Fibroblast of mammary gland (primary cell): ENCODE measurements at places on chromosomes 6 and 20.

- no peak for DNase-seq
Observed at GRCh38 chr6:9292975-9293374, 857.6 kb upstream of the SLC35B3 start.

DNA sequence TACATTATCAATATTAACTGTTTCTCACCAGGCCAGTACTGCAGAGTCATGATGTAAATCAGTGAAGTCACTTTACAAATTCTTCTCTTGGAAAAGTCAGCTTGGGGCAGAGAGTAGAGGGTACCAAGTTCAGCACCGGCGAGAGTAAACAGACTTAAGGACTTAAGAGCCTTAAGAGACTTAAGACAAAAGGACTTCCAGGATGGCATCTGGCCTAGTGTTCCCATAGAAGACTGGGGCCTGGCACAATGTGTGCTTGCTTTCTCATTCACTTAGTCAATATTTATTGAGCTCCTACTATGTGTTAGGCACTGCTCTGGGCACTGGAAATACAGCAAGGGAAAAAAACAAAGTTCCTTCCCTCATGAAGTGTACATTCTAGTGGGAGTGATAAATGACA lies 1.4 kb upstream of the SNPH start:
- DNase-seq: no peak

DNA sequence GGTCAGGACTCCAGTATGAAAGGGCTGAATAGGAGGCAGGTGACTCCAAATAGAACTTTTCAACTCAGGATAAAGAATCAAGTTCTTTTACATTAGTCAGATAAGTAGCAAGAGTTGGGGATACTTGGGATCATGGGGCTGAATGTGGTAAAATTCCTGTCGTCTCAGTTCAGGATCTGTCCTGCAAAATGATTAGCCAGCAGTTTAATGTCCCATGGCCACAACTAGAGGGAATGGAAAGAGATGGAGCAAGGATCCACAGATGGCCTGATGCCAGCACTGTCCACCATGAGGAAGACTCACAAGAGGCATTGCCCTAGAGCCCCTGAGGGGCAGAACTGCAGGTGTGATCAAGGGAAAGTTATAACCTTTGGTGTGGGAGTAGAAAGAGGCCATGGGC lies 2.1 kb downstream of the DEFB121 start:
- DNase-seq: no peak

DNA sequence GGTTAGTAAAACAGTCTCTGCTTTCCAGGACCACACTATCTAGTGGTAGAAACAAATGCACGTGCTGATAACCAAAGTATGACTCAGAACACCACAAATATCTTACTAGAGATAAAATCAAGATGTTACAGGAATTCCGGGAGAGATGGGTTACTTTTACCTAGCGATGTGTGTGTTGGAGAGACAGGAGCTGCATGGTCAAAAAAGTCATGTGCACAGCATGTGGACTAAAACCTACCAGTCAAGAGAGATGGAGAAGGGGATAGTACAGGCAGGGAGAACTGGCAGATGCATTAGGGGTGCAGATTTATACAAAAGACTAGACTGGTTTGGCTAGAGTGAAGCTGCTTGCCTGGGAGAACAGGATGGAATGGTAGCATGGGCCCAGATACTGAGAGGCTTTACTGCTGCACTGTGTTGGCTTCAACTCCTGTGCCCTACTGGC lies 75.3 kb upstream of the MRAP2 start:
- peak; percentile 6 for DNase-seq

DNA sequence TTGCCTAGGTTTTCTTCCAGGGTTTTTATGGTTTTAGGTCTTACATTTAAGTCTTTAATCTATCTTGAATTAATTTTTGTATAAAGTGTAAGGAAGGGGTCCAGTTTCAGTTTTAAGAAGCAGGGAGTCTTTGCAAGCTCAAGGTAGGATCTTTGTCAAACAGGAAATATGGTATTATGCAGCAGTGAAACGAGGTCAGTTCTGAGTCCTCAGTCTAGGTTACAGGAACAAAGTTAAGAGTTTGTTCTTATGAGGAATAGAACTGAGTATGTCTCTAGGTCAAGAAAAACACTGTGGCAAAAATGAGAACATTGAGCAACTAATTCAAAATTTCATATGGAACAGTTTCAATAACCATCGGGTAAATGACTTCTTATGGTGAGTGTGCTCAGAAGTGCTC lies 63.6 kb downstream of the GCLC start:
- no peak for DNase-seq

DNA sequence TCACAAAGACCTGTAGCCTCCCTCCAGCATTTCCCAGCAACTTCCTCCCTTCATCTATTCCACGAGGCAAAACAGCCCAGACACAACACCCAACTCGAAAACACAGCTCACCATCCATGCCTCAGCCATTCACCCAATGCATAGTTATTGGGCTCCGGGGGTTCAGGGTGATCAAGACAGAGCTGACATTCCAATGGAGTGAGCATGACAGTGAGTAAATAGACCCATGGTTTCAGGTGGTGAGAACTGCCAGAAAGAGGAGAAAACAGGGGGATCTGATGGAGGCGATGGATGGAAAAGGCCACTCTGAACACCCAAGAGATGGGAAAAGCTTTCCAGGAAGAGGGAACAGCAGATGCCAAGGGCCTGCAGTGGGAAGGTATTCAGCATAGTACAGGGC lies 5.9 kb downstream of the CASS4 start:
- DNase-seq: peak; percentile 38

GRCh38 chr6:37648465-37649330 lies 49.0 kb downstream of the MDGA1 start:
- DNase-seq: no peak

DNA sequence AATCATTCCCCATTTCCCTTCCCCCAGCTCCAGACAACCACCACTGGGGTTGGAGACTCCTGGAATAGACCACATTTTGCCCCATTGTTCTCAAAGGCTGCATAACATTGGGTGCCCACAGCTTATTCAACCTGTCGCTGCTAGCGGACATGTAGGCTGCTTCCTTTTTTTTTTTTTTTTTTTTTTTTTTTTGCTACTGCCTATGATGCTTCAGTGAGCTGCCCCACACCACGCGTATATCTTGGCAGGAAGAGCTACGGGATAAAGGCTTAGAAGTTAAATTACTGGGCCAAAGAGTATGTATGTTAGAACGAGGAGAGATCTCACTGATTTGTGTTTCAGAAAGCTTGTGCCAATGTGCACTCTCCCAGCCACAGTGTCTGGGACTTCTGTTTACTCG lies 7.0 kb downstream of the LBP start:
- peak; percentile 43 for DNase-seq

DNA sequence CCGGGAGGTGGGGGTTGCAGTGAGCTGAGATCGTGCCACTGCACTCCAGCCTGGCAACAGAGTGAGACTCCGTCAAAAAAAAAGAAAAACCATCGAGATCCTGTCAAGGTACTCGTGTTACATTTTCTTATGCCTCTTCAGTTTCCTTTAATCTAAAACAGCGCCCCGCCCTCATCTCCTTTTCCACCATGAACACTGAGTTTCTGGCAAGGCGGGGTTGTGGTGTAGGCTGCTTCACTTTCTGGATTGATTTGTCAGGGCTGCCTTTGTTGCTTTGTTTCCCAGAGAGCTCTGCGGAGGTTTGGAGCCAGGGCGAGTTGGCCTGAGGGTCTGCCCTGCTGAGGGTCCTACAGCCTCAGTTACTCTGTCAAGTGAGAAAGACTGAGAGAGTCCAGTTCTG lies 8.9 kb downstream of the ITPR3 start:
- no peak for DNase-seq

DNA sequence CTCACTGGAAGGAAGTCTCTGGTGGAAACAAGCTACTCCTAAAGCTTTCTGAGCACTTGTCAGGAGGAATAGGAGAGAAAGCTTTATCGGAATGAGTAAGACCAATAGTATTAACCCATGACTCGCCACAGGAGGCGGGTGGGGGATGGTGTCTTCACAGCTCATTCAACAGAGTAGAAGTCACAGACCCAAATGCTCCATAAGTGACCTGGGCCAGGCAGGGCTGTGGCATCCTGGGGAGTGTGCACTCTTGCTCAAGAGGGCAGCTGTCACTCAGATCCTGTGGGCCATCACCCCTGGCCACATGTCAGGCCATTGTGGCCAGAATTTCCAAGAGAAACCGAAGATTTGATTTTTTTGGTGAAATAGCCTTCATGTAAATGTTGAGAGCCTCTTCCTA lies 116.0 kb downstream of the SYCP2 start:
- DNase-seq: no peak

DNA sequence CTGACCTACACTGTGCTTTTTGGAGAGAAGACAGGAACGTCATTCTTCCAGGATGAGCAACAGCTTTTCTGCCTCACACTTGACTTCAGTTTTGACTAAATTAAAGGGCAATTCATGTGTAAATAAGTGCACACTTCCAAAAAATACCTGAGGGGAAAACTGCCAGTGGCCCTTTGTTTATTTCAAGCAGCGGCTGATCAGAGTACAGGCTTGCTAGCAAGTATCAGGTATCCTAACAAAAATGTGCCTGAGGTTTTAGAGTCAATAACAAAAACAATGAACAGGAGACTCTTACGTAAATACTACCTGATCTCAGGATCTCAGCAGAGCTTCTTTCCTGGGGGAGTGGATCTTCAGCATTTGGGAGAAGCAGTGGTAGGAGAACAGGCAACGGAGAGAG lies 12.4 kb downstream of the LY86 start:
- DNase-seq: no peak

- no peak for DNase-seq
Observed at GRCh38 chr6:158492881-158493280, 67.0 kb upstream of the TMEM181 start.

GRCh38 chr6:152122434-152122833 lies 315.0 kb downstream of the ESR1 start:
- DNase-seq: no peak

- no peak for DNase-seq
Observed at GRCh38 chr20:43894491-43894890, 20.2 kb upstream of the TOX2 start.

DNA sequence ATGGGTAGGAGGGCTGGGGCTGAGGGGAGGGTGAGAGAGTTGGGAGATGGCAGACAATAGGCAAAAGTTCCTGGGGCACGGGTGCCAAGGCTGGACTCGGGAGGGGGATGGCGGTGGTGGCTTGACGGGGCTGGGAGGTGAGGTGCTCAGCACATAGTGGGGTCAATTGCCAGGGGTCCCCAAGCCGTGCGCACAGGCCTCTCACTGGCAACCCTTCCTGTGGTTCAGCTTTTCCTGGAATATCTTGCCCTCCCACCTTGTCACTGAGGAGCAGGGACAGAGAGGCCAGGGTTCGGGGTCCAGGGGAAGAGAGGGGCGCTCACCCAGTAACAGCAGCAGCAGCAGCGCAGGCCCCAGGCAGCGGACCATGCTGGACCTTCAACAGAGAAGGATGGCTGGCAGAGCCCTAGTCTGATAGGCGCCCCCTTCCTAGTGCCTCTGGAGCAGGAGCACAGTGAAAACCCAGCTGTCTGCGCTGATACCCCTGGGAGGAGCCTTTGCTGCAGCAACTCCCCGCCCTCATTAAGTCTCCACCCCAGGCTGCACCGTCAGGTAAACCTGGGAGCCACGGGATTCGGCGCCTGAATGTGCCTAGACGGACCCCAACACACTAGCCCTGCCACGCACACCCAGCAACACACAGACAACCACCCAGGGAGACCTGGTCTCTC lies at the start of gene GFRA4:
GFRA4 (minus strand) TSS at position 369 of the 671 bp plus-strand sequence; CDS start at position 369, 0 bp downstream.
- DNase-seq: no peak

DNA sequence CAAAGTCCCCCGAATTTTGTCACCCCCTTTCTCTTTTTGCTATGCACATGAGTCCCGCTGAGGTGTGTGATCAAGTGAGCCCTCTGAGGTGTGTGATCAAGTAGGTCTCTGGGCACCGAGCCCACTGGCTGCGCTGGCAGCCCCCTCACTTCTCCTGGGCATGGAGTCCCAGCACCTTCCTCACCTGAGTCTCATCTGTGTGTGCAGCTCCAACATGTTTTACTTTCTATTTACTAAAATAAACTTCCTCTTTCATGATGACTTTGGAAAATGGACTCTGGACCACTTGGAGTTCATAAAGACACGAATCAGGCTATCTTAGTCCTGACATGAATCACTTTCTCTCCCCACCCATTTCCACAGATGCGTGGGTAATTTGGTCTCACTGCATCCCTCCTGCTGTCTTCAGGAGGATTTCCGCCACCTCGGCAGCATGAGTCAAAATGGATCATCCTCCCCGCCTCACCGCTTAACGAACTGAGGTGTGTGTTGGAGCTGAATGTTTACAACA lies 39.8 kb downstream of the PRDM1 start:
- DNase-seq: no peak

DNA sequence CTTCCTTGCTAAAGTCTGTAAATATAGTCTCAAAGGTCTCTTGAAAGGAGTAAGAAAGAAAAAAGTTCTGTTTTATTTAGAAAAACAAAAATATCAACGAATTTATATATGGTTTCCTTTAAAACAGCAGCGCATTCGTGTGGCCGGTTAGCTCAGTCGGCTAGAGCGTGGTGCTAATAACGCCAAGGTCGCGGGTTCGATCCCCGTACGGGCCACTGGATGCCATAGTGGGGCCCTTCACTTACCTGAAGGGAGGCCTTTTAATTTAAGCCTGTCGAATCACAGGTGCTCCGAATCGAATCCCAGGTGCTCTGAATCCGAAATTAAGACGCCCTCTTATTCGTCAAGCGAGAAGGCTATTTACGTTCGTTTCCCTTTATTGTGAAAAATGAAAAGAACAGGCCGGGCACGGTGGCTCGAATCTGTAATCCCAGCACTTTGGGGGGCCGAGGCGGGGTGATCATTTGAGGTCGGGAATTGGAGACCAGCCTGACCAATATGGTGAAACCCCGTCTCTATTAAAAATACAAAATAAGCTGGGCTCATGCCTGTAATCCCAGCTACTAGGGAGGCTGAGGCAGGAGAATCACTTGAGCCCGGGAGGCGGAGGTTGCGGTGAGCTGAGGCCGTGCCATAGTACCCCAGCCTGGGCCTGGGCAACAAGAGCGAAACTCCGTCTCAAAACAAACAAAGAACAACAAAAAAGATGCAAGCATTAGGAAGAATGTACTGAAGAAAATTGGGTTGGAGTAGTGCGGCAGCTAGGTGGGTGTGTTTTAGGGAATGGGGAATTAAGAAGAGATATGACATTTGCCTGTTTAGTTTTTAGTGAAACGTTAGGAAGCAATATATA lies 195.8 kb upstream of the ZNF184 start:
- peak; percentile 73 for DNase-seq

DNA sequence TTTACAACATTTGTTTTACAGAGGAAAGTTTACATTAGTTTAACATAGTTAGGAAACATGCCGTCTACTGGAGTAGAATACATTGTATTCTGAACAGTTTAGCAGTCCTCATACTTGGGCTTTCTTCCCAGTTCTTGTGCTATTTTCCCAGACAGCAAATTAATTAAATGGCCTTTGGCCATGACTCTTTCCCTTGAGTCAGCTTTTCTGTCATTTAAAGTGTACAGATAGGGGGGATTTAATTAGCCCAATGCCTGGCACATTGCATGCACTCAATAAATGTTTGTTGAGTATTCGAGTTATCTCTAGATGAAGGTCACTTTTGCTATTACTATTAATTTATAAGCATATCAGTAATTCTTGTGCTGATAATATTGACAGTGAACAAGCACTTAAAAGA lies 1.6 kb downstream of the TMEM244 start:
- DNase-seq: peak; percentile 69

GRCh38 chr6:161802231-161802630 lies 528.4 kb upstream of the AGPAT4 start:
- DNase-seq: no peak
